ENCODE measurements at places on chromosomes 16 and 17.

DNA sequence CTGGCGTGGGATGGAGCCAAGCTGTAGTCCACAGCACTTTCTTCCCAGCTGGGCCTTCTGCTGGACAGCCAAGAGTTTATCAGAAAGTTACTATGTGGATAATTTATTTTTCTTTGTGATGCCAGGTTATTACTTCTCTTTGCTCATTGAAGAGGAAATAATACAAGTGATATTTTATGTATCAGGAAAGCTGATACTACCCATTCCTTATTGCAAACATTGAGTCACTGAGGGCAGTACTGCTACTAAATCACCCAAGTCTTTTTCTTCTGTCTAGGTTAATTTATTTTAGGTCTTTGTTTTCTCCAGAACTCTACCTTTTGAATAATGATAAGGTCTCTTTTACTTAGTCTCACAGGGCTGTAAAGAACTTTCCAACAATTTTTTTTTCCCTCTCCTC lies 8.3 kb downstream of the NUP93 start:
- DNase-seq: no peak

DNA sequence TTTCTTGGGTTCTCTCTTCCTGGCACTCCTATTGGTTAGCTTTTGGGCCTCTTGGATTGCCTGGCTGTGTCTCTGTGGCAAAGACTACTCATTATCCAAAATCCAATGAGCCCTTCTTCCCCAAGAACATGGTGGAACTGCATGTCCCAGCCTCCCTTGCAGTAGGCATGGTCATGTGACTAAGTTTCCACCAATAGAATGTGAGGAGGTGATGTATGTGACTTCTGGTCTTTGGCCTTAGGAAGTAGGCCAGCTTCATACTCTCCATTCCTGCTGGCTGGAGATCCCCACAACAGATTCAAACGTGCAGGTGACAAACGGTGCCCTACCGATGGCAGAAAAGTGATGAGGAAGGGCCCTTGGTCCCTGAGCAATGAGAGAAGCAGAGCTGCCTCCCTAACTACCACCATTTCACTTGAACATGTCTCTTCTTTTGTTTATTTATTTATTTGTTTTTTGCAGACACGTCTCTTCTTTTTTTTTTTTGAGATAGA lies 17.3 kb upstream of the SPN start:
- peak; percentile 91 for DNase-seq

DNA sequence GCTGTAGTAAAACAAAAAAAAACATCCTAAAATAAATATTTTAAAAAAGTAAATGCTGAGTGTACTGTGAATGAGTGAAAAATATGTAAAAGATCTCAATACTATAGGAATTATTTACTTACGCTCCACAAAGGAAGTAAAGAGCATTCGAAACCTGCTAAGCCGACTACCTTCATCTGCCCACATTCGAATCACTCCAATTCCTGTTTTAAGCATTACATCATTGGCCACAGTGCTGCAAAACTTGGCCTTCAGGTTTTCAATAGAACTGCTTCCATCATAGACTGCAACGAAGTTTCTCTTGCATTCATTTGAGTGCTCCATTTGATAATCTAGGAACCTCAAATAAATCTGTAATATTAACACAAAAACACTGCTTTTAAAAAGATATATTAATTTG lies 34.4 kb downstream of the NETO2 start:
- no peak for DNase-seq

- no peak for DNase-seq
Observed at GRCh38 chr17:81349397-81350319, 45.6 kb upstream of the BAHCC1 start.

GRCh38 chr17:60006160-60006559 lies 41.6 kb upstream of the RNFT1 start:
- no peak for DNase-seq

DNA sequence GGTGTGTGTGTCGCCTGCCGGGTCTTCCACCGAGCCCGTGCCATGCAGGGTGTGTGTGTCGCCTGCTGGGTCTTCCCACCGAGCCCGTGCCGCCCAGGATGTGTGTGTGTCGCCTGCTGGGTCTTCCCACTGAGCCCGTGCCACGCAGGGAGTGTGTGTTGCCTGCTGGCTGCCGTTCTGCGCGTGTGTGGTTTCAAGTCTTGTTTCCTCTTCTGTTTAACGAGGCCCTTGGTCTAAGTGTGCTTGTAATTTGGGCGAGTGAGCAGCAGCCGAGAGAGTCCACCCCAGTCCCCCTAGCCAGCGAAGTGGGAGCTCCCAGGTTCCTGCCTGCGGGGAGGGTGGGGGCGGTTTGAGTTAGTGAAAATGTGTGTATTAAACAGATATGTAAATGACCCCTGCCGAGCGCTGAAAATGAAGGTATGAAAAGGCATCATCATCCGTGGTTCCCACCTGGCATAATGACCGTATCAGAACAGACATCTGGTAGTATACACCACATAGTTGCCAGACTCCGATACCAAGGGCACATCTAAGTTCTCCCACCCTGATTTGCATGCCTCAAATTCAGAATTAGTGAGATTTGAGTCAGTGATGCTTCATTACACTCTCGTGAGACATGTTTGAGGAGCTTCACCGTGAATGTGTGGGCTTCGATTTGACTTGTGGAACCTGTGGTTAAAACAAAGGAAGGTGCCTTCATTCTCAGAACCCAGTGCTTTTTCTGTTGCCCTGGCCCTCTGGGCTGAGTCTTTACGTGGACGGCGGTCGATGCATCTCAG lies 114.5 kb upstream of the CHMP6 start:
- DNase-seq: peak; percentile 20

DNA sequence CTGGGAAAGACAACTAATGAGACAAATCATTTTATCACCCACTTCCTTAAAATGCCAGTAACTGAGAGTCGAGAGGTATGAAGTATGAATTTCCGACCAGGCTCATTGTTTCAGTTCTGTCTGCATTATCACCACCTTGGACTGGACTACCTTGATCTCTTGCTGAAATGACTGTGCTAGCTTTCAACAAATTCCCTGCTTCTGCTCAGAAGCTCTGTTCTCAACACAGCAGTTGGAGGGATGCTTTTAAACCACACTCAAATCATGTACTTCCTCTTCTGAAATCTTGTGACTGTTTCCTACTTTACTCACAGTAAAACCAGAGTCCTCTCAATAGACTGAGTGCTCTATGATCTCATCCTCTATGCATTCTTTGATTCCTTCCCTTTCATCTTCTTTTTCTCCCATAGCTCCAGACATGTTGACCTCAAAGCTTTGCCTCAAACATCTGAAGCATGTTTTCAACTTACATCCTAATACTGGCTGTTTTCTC lies 195.8 kb downstream of the KCNJ2 start:
- DNase-seq: peak; percentile 44

GRCh38 chr16:10932959-10933710 lies 9.1 kb downstream of the DEXI start:
- peak; percentile 45 for DNase-seq

DNA sequence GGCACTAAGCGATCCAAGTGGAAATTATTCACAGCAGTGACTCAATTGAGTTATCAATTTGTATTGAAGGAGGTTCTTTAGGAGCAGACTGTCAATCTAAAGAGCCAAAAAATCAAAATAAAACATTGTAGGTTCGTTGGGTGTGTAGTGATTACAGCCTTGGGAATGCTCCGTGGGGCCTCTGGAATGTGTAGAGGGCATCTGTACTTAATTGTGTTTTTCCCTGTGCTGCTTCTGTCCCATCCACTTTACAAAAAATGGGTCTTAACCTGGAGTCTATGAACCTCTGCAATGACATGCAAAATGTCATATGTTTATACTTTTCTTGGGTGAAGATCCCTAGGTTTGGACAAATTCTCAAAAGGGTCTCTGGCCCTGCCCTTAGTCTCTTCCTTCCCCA lies 215.1 kb downstream of the CCDC182 start:
- DNase-seq: no peak

DNA sequence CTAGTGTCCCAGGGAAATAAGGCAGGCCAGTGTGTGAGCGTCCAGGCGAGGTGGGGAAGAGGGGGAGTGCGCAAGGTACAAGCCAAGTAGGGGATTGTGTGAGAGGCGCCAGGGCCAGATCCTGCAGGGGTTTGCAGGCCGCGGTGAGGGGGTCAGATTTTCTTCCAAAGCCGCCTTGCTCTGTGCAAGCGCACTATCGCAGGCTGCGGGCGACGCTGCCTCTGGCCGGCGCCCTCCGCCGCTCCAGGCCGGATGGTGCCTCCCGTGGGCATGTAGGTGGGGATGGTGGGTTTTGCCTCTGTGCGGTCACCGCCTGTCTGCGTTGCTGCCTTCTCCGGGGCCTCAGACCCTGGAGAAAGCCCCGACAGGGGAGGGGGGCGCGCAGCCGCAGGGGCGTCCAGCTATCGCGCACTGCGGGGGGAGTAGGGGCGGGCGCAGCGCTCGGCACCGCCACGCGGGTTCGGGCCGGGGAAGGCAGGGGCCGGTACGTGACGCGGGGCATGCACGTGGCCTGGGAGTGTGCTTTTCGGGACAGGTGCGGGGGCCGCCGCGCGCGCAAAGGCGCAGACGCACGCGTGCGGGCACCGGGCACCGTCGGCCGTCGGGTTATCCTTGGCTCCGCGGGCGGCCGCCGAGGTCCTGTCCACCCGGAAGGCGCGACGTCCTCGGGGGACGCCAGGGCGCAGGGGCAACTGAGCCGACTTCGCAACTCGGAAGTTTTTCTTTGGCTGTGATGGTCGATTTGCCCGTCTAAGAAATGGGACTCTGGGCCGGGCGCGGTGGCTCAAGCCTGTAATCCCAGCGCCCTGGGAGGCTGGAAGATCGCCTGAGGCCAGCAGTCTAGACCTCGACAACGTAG lies 1.1 kb upstream of the HAPSTR1 start:
- peak; percentile 55 for DNase-seq

GRCh38 chr17:7439462-7440112 lies at the start of gene FGF11:
Gene FGF11, plus strand, starts transcription at chr17:7439512. Its CDS starts 109 bp downstream, at chr17:7439621.
- DNase-seq: no peak

DNA sequence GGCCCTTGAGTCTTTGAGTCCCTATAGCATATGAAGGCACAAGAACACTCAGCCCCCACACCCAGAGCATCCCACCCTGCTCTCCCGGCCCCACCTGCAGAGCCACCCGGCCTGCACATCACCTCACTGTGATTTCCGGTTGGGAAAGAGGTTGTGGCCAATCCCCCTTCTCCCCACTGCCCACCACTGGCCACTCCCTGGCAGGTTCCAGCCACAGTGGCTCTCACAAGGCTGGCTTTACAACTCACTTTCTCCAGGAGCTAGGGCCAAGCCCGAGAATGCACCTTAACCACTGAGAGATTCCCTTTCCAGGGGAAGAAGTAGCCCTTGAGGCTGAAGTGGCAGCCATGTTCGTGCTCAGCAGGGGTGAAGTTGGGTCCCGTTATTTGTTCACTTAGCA lies 123.9 kb downstream of the C16orf78 start:
- no peak for DNase-seq

- no peak for DNase-seq
Observed at GRCh38 chr17:36979565-36979941, 30.8 kb downstream of the AATF start.

DNA sequence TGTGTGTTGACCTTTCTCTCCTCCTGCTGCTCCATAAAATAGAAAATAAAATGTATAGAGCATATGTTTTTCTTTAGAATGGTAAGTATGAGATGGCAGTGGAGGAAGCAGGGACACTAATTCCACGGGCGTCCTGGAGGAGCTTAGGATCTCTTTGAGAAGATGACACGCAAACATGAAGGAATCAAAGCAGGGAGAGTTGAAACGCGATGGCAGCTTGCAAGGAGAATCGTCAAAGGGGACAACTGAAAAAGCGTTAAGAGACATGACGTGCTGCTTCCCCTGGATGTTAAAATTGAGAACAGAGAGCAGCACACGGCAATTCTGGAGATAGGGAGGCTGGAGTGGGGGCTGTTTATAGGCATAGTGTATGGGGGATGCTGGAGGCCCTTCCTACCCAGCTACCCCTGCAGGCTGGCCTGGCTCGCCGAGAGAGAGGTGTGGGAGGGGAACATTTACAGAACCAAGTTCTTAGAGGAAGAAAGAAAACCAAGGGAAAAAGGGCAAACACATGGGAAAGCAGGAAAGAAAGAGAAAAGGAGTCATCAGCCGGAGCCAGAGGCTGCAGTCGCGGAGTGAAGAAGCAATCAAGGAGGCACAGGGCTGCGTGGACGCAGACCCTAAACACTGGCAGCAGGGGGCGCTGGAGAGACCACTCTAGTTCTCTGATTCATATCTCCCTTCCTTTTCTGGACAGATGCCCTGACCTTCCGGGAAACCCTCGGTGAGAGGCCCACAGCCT lies 55.8 kb downstream of the MYH13 start:
- DNase-seq: peak; percentile 83

DNA sequence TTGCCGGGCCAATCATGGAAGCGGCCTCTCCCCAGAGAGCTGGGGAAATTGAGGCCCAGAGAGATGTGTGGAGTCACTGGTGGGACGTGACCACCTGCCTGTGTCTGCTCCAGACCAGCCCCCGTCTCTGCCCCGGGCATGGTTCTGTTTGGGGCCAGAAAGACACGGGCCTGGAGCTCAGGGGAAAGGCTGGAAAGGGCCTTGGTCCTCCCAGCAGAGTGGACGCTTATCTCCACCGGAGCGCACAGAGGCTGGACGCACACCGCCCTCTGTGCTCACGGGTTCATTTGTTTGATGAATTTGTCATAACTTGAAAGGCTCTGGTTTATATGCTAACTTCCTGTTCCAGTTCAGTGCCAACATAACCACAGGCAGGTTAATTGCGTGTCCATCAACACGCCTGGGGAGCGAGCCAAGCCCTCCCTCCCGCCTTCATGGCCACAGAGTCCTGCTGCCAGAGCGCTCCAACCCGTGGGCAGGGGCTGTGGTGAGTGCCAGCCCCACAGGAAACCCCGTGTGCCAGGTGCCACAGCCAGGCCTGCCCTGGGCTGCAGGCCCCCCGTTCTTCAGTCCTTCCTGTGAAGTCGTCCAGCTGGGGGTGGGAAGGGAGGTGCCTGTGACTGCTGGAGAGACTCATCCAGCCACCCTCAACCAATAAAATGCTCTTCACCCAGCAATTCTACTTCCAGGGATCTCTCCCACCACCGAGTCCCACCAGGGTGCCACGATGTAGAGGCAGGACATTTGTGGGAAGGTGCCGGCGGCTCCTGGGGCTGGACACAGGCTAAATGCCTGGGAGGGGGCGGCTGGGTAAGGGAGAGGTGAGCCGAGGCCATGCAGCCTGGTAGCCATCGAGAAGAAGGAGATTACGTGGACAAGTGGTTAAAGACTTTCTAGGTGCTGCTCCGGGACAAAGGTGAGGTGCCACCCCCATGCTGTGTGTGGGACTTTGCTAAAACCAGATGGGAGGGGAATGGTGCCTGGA lies 29.4 kb upstream of the BAHCC1 start:
- peak; percentile 72 for DNase-seq

DNA sequence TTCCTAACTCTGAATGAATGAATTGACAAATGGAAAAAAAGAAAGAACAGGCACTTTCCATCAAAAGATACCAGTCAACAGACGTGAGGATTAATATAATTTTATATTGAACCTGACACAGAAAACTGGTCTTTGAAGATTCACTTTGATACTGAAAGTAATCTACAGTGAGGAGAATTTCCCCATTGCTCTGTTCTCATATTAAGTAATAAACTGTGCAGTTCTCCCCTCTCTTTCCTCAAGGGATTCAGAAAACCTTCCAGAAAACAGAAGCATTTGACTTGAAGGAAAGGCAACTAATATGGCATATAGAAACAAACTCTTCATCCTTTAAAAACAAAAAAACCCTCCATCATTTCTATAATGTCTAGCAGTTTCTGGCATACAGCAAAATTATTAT lies 2.2 kb downstream of the TEX2 start:
- no peak for DNase-seq
